ENCODE measurements at places on chromosomes 7 and 10.

GRCh38 chr10:125431149-125431548 lies 251.8 kb downstream of the TEX36 start:
- no peak for DNase-seq

GRCh38 chr10:125450218-125450617 lies 232.7 kb downstream of the TEX36 start:
- no peak for DNase-seq

GRCh38 chr7:128091106-128091505 lies 59.9 kb upstream of the LRRC4 start:
- DNase-seq = peak; percentile 45

GRCh38 chr7:69430384-69431021 lies 167.8 kb upstream of the AUTS2 start:
- DNase-seq = no peak

- DNase-seq = peak; percentile 57
These were observed 844 bp downstream of the FBXW4 start for GRCh38 chr10:101693978-101694673.

- DNase-seq = no peak
These were observed 4.6 kb upstream of the ADRA2A start for GRCh38 chr10:111072232-111072631.

DNA sequence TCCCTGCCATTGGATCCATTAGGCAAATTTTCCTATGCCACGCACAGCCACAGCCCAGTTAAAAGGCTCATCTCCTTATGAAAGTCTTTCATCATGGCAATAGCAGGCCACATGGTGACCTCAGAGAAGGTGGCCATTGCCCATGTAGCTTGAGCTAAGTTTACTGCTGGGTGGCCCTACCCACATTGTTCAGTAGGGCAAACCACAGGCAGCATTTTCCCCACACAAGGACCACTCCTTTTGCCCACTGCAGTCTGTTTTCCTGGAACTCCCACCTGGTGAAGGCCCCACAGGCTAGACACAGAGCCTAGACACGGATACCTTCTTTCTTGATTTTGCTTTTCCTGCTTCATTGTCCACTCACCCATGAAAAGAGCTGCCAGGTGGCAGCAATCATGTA lies 101.5 kb upstream of the NPVF start:
- DNase-seq = no peak

DNA sequence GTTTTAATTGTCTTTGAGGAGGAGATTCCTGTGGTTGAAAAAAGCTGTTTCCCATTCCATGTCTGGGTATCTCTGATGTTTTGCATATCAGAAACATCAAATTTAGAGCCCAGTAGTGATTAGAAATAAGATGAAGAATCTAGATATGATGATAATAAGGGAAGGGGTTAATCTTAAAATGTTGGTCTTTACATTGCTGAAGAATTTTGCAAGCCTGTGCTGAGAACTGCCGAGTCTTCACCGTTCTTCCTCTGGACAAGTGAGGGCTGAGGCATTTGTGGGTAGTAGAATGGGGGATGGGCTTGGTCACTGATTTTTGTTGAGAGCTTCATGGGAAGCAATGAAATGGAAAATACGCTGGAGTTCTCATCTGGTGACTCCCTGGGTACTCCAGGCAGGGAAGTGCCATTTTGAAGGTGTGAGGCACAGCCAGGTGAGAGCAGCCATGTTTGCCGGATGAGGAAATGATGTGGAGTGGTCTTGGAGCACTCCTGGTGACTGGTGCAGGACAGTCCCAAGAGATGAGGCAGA lies 10.2 kb downstream of the TCF7L2 start:
- peak; percentile 22 for DNase-seq

DNA sequence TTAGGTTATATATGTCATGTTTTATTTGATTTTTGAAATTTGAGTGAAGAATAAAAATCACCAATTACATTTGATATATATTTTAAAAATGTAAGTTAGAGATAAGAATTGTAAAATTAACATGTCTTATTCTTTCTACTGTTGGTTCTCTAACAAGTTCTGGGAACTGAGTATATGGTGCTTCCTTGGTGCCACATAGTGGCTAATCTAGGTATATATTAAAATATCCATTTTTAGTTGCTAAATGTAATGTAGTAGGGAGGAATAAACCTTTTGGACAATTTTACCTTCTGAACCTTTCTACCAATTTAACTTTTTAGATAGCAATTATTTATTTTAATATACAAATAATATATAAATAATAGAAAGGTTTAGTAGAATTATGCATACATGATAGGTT lies 17.5 kb downstream of the CFAP69 start:
- peak; percentile 74 for DNase-seq

- DNase-seq = no peak
These were observed 199.7 kb upstream of the AOAH start for GRCh38 chr7:36923943-36924436.

DNA sequence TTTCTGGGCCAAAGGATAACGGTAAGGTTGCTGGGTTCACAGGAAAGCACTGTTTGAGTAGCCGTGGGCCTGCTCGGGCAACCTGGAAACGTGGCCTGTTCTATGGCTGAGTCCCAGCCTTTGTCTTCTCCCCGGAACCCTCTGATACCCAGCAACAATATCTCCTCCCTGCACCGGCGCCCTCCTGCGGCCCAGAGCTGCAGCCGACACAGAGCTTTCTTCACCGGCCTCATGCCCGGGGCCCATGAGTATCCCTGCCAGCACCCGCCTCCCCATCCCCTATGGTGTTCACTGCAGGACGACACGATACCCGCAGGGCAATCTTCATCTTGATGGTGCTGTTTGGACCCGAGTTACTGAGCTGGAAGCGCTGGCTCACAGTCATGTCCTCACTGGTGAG lies 38.6 kb upstream of the NCAPG2 start:
- no peak for DNase-seq

- no peak for DNase-seq
These were observed 6.9 kb upstream of the PFKP start for GRCh38 chr10:3060481-3060889.

DNA sequence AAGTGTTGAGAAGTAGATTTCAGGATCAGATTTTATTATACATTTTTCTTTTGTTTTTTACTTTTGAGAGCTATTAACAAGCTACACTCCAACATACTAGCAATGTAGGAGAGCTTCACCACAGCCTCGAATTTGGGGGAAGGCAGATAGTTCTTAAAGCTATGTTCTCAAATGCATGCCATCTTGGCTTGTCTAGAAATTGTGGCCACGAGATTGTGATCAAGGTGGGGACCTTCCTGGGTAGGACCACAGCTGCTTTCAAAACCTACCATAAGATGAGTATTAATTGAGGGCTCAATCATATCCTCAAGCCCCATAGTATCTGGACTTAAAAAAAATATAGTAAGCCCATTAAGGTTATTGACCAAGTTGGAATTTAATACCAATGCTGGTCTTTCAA lies 27.9 kb upstream of the JAZF1 start:
- no peak for DNase-seq

DNA sequence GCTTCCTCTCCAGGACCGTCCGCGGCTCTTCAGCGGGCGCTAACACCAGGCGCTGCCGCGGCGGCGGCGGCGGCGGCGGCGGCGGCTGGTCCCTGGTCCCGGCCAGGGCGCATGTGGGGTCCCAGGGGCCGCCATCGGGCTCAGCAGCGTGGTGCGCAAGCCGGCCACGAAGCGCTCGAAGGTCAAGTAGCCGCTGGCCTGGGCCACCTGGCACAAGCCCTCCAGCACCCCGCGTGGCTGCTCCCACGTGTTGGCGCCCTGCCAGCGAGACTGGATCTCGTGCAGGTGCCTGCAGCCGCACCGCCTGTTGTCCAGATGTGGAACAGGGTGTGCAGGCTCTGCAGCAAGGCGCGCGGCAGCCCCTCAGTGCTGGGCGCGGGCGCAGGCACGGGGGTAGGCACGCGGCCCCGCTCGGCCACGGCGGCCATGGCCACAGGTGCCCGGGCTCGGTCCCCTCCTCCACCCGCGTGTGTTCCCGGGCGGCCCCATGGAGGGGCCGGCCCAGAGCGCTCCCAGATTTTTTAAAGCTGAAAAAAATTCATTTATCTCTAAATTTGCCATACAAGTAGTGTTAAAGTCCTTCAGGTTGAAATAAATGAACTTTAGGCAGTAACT lies 884.2 kb upstream of the ZNF722 start:
- DNase-seq = no peak

DNA sequence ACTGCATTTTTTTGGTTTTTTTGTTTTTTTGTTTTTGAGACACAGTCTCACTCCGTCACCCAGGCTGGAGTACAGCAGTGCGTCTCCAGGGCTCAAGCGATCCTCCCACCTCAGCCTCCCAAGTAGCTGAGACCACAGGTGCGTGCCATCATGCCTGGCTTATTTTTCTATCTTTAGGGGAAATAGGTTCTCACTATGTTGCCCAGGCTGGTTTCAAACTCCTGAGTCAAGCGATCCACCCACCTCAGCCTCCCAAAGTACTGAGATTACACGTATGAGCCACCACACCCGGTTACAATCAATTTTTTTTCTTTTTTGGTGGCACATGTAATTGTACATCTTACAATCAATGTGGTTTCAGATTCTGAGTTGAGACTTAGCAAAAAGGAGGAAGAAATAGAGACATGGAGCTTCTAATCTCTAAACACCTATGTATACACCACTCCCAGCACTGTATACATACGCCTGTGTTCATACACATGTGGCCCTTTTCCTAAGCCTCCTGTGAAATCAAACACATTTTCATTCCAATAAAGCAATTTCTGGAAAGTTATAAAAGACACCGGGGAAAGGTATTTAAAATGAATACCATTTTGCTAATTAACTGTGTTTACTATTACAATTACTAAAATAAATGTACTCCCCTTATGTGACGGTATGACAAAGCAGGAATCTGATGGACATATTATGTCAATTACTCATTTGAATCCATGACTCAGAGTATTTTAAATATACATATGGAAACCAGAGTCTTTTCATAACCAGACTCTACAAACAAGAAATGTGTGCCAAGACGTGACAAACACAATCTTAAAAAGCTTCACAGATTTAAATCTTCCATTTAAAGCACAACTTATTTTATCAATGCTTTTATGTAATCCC lies 40.9 kb downstream of the SMURF1 start:
- DNase-seq = peak; percentile 70

- DNase-seq = no peak
These were observed 866.3 kb downstream of the ANKRD7 start for GRCh38 chr7:119090851-119091250.

- DNase-seq = no peak
These were observed 27.8 kb downstream of the UNC5B start for GRCh38 chr10:71239946-71240795.

- DNase-seq = no peak
These were observed 103.4 kb downstream of the SAMD9 start for GRCh38 chr7:93014410-93014809.

- DNase-seq = peak; percentile 93
These were observed 35.3 kb upstream of the ZRANB1 start for GRCh38 chr10:124906551-124907001.

DNA sequence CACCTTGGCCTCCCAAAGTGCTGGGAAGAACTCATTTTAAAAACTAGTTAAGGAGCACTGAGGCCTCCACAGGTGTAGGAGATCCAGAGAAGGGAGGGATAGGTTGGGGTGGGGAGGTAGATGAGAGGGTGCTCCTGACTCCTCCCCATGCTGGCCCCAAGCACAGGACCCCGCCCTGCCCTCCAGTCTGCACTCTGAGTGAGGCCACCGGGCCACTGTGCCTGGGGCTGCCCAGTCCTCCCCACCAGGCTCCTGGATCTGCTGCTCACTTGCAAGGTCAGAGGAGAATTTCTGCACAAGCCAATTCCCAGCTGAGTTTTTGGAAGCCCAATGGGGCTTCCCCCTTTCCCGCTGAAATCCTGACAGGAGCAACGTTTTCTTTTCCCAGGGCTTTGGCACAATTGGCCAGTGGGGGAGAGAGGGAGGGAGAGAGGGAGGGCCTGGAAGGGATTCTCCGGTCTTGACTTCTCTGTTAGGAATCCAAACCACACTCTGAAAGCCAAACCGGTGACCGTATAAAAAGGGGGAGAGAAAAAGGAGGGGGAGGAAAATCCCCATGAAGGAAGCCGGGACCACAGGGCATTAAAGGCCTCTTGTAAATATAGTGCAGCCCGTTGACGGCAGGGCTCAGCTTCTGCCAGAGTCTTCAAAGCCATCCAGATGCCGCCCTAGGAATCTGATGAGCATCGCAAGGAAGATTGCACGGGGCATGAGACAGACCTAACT lies 116.2 kb downstream of the SH3PXD2A start:
- peak; percentile 95 for DNase-seq

DNA sequence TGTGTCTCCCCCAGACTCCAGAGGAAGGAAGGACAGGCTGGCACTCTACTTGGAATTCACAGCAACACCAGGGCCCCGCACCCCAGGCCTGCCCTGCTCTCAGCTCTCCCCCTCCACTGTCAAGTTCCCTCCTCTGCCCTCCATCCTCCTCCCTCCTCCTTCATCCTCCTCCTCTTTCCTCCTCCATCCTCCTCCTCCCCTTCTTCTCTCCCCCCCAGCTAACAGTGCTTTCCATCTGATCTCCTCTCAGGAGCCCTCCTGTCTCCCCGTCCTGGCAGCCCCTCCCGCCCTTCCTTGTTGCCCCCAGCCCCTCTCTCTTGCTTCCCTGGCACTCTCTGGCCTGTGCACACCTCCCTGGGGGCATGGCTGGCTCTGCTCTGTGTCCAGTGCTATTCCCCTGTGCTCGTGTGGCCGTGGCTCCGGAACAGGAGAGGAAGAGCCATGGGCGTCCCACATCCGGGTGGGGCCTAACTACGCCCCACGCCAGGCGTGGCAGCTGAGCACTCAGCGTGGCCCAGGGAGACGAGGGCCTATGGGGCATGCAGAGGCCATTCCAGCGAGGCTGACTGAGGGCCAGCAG lies 64.2 kb downstream of the PWWP2B start:
- no peak for DNase-seq

- DNase-seq = no peak
These were observed 4.4 kb downstream of the MRLN start for GRCh38 chr10:59748834-59749233.

GRCh38 chr7:51882412-51882811 lies 565.8 kb upstream of the COBL start:
- DNase-seq = no peak

DNA sequence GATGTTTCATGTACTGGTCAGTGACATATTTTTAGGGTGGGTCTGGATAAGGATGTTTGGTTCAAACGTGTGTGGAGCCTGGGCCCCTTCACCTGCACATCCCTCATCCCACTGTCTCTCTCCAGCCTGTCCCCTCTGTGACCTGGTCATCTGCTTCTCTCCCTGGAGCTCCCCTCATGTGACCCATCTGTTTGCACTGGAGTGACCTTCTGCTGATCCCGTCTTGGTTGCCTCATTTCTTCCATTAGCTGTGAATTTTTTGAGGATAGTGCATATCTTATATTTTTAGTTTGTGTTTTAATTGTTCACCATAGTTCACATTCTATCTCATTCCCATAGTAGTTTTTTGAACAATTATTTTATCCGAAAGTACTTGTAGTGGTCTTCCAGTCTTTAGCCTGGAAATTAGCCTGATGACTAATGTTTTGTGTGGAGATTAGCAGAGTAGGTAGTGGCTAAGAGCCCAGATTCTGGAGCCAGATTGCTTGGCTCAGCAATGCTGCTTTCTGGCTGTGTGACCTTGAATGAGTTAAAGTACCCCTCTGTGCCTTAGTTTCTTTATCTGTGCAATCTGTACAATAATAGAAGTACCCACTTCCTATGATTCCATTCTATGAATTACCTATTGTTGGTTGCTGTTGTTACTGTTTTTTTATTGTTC lies 224.5 kb downstream of the LRMDA start:
- peak; percentile 93 for DNase-seq

GRCh38 chr10:28295336-28295735 lies 7.5 kb downstream of the MPP7 start:
- peak; percentile 18 for DNase-seq
